HFF-Myc (cell line): ENCODE measurements at places on chromosomes 5 and 9.
A peak's percentile ranks its signal among the peaks of the same experiment; 100 is the strongest.

- no peak for DNase-seq
Measured at GRCh38 chr9:132500193-132500592, 82.2 kb upstream of the BARHL1 start.

DNA sequence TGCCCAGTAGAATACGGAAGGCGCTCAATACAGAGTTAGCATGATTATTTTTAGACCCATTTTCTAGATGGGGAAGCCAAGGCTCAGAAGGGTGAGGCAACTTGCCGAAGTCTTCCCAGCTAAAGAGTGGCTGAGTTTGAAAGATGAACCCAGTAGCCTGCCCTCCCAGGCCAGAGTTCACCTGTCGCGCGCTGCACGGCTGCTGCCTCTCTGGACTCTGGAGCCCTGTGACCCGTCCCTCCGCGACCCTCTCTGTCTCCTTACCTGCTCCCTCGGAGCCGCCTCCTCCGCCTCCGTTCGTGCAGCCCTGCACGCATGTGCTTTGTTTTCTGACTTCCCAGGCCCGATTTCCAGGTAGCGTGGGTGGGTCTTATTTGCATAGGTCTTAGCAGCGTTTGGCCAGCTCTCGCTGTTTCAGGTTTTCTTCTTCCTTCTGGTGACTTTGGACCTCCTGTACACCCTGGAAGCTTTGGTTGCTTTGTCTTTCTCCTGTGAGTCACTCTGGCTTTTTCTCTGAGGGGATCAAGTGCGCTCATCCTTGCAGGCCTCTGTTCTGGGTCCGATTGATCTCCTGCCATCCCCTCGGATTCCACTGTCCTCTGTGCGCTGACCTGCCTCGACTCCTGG, at the start of gene RNF183:
Gene RNF183, minus strand, starts transcription at position 585 of the 627 bp plus-strand sequence. CDS start 5,192 bp downstream, outside the sequence.
- DNase-seq, result no peak

DNA sequence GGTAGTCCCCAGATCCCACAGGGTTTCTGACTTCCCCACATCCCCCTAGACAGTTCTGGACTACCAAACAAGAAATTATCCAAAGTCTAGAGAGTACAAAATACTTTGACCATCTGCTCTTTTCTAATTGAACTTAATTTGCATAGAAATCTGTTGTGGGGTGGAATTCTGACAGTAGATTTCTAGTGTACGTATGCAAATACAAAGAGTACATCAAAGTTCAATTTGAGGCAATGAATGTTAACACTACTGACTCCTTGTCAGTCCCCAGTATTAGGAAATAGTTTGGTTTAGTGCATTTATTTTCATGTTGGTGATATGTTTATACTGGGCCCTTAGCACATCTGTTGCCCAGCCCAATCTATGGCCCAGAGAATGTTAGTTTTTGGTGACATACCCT, 292.6 kb downstream of the CETN3 start:
- DNase-seq, result no peak

DNA sequence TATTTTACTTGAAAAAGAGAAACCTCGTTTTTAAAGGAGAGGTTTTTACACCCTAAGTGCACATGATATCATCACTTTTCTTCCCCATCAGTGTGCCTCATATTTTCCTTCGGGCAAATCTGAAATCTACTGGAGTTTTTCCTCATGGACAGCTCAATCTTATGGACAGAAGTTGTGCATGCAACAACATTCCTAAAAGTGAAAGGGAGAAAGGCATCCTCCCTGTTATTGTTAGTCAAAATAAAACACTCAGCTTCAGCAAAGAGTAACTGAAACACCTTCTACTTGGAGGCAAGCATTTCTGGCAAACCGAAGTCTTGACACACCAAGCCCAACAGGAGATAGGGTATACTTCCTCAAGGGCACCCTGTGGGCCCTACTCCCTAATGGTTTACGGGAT, 217.9 kb downstream of the BNC2 start:
- no peak for DNase-seq

GRCh38 chr5:9118852-9119251, 427.0 kb downstream of the SEMA5A start:
- DNase-seq, result no peak

DNA sequence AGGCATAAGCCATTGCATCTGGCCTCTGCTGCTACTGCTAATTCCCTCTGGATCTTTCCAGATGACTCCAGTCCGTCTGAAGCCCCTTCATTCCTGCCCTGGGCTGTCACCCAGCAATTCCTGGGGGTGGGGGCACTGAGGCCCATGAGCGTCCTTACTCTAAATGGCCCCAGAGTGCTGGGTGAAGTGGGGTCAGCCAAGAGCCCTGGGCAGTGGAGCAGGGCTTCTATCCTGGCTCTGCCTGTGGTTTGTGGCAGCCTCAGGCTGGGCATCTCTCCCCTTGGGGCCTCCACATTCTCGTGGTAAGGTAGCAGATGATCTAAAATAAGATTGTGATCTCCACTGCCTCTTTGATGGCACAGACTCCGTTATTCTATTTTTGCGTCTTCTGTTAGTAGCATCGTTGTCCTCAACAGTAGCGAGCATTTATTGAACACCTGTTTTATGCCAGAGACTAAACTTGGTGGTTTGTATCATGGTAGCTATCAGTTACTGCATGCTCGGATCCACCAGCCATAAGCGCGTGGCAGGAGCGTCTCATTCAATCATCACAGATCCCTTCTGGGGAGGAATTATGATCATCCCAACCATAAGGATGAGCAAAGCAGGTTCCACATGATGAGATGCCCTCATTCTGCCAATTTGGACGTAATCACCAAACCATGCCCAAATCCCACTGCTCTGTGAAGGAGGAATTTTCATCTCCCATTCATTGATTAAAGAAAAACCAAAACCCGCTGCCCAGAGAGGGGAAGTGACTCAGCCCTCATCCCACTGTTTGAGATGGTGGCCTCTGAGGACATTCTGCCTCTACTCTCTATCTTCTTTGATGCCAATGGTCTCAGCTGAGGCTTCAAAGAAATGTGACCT, 21.9 kb upstream of the DUSP1 start:
- DNase-seq, result no peak

DNA sequence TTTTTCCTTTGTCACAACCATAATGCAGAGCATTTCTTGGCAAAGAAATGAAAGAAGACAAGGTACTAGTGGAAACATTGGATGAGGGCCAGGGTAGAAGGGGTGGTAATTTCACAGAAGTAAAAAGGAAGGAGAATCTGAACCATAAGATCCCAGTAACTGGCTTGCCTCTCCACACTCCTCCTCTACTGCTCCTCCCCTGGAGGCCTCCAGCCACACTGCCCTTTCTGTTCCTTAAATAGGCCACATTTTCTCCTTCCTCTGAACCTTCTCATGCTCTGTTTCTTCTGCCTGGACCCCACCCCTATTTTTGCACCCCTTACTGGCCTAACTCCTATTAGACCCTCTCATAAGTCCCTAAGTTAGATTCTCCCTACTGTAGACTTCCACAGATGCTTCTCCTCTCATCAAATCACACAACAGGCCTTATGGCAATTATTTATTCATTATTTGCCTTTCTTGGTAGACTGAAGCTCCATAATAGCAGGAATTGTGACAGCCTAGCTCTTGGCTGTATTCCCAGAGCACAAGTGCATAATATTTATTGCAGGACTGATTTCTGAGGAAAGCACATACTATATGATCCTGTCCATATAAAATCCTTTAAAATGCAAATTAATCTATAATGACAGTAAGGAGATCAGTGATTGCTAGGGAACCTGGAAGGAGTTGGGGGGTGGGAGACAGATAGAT, 31.3 kb upstream of the GRIA1 start:
- DNase-seq, result no peak

GRCh38 chr5:138753794-138754698, 821 bp downstream of the CTNNA1 start:
- peak; percentile 59 for DNase-seq

GRCh38 chr9:119453490-119453911, 84.3 kb upstream of the BRINP1 start:
- DNase-seq, result no peak

GRCh38 chr5:36363101-36363500, 61.4 kb upstream of the RANBP3L start:
- peak; percentile 38 for DNase-seq

DNA sequence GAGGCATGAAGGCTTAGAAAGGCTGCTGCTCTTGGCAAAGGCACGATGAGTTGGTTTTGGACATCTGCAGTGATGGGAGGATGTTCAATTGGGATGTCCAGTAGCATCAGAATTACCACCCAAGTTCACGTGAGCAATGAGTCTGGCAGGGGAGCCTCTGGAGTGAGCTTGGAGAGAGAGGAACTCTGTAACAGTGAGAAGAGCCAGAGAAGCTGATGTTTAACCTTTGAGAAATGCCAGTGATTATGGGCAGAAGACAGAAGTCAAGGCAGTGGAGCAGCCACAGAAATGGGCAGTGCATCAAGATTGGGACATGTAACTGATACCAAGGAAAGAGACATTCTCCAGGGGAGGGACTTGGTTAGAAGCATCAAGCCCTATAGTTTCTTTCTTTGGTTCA, 39.8 kb downstream of the SEC61B start:
- no peak for DNase-seq

GRCh38 chr5:88707216-88707965, 175.6 kb downstream of the MEF2C start:
- DNase-seq, result no peak

DNA sequence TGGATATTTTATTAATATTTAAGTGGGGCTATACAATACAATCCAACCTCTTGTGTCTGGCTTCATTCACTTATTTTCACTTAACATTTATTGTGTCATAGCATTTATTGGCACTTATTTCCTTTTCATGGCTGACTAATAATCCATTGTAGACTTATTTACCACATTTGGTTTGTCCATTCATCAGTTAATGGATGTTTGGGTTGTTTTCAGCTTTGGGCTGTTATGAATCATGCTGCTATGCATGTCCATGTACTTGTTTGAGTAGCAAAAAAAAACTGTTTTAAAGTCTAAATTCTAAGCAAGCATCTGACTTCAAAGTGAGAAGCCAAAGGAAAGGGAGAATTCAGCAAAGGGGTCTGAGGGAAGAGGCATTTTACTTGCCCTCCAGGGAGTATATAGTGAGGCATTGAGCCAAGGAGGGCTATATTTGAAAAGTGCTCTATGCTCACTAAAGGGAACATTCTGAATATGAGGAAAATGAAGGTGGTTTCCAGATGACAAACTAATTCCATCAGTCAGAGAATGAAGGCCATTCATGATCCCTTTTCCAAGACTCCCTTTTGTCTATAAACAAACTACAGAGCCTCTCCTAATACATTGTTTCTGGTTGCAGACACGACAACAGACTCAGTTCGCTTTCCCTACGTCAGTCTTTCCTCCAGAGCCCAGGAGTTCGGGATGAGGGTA, 532.8 kb upstream of the KLF4 start:
- DNase-seq, result no peak

DNA sequence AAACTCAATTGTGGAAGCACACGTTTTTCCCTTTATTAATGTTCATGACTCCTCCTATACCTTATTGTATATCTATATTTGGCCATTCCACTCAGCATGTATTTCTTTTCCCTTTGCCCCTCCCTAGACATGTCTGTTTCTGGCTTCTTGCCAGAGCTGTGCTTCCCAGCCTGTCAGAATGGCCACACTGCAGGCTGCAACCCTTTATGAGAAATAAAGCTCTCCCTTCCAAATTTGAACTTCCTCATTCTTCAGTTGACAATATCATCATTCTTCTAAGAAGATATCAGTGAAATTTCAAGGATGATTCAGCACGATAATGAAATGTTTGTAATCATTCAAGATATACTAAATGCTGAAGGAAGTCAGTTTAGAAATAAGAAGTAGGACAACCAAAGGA, 107.6 kb upstream of the PRSS3 start:
- no peak for DNase-seq

DNA sequence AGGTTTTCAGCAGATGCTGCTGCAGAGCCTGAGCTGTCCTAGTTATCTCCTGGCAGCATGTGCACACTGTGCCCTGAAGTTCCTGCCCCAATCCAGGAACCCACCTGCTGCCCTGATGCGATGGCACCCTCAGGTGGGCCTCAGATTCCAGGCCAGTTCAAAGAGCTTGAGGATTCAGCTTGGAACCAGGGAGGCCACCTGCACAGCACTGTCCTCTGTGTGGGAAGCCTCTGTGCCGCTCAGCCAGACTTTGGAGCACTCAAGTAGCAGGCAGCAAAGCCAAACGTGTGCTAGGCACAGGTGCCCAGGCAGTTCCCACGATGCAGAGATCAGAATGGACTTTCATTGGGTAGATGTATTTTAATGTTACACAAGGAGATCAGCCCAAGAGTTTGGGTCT, 132.8 kb upstream of the RAPGEF1 start:
- DNase-seq, result no peak

- no peak for DNase-seq
Measured at GRCh38 chr9:120571443-120572257, 8.3 kb downstream of the CDK5RAP2 start.

DNA sequence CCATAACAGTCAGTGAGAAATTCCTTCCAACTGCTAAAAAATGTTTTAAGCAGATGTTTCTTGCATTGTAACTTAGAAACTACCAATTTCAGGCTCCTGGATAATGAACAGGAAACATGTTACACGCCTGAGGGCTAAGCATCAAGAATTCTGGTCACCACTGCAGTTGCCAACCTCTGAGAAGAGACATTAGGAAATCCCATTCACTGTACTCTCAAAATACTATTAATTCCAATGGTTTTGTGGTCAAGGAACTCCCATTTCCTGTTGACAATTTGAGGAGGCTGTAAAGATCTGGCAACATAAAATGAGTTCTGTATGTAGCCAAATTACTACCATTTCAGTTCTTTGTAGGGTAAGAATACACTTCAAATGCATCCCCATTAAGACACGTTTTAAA, 456.0 kb upstream of the MEF2C start:
- peak; percentile 80 for DNase-seq

DNA sequence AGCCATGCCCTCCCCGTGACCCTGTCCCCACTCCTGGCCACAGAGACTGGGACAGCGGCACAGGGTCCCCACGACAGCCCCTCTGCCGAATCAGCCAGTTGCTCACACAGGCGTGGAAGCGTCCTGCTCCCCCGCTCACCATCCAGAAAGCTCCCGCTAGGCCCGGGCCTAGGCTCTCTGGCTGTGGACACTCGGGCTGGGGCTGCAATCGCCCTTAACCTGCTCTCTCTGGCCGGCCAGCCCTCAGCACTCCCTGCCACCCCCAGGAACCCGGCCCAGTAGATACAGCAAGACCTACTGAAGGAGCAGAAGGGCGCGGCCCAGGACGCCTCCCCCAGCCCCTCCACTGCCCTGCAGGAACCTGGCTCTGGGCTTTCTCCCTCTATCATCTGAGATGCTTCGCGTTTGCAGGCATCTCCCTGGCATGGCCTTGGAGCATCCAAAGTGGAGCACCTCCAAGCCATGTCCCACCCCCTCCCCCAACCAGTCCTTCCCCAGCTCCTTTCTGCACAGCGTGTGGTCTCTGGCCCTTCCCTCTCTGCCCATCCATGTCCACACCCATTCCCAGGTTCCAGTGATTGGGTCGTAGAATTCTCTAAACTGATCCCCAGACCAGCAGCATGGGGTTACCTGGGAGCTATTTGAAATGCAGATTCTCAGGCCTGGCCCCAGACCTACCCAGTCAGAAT, 113.7 kb upstream of the LMX1B start:
- no peak for DNase-seq

- peak; percentile 49 for DNase-seq
Measured at GRCh38 chr5:171450423-171451331, 31.2 kb downstream of the FGF18 start.

DNA sequence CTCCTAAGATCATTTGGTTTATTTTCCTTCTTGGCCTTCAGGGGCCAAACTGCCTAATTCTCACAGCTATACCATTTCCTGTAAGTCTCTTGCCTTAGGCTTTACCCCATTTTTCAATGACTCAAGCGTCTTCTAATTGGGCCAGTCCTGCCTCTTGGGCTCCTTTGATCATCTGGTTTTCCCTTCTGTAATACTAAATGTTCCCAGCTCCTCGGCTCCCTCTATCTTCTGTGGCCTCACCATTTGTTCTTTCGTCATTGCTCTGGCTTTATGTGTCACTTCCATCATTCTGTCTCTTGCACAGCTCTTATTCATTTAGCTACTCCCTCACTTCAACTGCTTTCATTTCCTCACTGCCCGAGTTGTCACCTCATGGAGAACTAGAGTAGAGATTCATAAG, 14.5 kb upstream of the SPINK7 start:
- no peak for DNase-seq
